SJCRH30 (cell line): ENCODE measurements at places on chromosomes 6 and 20. TPM values are rescaled to one million over a fixed set of nuclear protein-coding genes. Genes with fewer than 3 reads are reported as not detected.

DNA sequence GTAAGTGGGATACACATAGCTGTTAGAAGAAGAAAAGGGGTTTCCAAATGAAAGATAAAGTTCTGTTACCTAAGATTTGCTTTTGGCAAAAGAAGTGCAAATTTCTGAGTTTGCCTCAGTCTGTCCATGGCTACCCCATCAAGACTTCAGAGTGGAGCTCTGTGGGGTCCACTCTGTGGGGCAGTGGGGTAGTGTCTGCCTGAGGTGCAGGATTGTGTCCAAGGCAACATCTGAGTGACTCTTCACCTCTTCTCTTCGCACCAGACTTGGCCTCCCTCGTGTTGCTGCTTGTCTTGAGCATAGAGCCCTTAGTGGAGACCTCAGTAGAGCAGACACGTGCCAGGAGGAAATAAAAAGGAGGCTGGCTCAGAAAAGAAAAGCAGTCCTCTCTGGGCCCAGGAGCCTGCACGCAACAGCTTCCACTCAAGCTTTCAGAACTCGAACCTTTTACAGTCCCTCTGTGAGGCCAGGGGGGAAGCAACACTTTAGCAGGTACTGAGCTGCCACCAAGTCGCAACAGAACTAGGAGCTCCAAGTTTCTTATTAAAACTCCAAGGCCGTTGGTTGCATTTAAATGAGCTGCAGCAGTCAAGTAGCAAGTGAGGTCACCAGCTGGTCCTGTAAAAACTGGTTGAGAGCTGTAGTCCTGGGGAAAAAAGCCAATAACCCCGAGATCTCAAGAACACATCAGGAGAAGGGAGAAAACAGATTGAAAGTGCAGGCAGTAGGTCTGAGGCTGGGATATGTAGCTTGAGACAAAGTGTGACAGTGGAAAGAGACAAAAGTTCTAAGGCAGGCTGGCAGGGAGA, 413.5 kb downstream of the CDC5L start:
- peak overlapping the region; percentile 40 for H3K27ac ChIP-seq
- H3K27me3 ChIP-seq, result no peaks in the 10 kb centered on the region
- H3K4me3 ChIP-seq, result no peak overlapping the region
- DNase-seq, result peak; percentile 18

- no peak overlapping the region for H3K27ac ChIP-seq
- no peak for DNase-seq
- no peak overlapping the region for H3K4me3 ChIP-seq
- no peaks in the 10 kb centered on the region for H3K4me1 ChIP-seq
These were observed 71.5 kb upstream of the RIPOR2 start for GRCh38 chr6:25007269-25007699.

GRCh38 chr20:58637466-58638213, 13.4 kb upstream of the STX16 start:
- peaks cover 9% of the 10 kb centered on the region for H3K27me3 ChIP-seq
- H3K36me3 ChIP-seq, result no peaks in the 10 kb centered on the region
- H3K4me3 ChIP-seq, result no peak overlapping the region
- H3K4me1 ChIP-seq, result peaks cover 15% of the 10 kb centered on the region; the same call in 1 of the 2 replicates
- no peak overlapping the region for H3K27ac ChIP-seq

DNA sequence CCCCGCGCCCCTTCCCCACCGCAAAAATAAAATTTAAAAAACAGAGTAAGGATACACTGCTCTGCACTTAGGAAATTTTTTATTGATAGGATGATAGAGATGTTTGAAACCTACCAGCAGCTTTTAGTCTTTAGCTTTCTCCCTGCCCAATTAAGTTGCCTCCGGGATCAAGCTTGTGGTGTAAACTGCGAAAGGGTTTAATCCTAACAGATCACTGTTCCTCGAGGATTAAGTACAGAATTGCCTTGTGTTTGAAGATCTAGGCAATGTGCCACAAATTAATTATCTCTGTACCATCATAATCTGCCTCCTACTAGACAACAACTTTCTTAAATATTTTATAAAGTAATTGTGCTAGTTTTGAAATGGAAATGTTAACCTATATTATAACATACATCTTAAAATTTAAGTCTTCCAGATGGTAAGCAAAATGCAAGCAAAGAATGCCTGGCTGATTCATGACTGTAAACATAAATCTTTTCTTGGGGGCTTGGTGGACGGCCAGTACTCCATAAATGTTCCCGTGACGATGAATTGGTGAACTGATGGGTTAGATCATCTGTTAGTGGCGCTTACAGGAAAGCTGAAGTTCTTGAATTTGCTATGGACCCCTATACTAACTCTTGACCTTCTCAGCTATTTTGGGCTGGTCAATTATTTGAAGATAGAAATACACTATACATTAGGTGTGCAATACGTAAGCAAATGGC, 58.0 kb upstream of the ARHGAP18 start:
- H3K4me3 ChIP-seq, result peak overlapping the region; percentile 60
- peaks cover 20% of the 10 kb centered on the region for H3K4me1 ChIP-seq
- peak overlapping the region; percentile 89 for H3K27ac ChIP-seq
- no peaks in the 10 kb centered on the region for H3K27me3 ChIP-seq
- no peaks in the 10 kb centered on the region for H3K36me3 ChIP-seq

DNA sequence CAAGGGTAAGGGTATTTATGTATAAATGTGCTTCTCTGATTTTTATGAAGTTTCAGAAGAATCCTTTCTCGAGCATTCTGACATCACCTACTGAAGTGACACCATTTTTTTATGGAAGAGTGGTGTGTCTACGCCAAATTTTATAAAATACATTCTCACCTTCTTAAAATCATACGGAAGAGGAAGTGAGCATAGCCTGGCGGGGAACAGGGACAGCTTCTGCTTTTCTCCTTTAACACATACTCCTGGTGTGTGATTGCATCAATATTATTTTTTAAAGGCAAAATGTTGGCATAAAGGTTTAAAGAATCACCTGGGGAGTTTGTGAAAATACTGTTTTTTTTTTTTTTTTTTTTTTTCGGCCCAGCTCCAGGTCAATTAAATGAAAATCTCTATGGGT, 733.6 kb upstream of the MAN1A1 start:
- no peaks in the 10 kb centered on the region for H3K4me1 ChIP-seq
- no peak for DNase-seq
- no peaks in the 10 kb centered on the region for H3K36me3 ChIP-seq
- no peak overlapping the region for H3K27ac ChIP-seq
- H3K4me3 ChIP-seq, result no peak overlapping the region

DNA sequence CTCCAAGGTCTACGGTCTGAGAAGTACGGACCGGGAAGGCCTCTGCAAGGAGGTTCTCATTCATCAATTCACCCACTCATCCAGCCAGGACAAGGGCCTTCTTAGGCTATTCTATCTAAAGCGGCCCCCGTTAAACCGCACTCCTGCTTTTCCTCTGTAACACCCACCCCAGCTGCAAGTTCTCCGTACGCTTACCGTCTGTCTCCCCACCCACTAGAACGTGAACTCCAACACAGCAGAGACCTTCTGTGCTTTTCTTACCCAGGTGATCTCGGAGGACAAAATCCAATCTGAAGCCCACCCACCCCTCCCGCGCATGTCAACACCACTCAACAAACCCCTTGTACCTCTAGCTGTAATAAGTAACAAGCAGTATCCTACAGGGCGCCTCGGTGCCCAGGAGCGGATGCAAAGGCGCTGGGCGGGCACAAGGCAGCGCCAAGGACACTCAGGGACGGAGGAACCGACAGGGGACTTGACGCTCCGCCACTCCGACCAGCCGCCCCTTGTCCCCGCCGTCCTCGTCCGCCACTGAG, 351 bp downstream of the AURKA start:
- peak overlapping the region; percentile 89 for H3K4me3 ChIP-seq
- no peak for DNase-seq
- peaks cover 17% of the 10 kb centered on the region for H3K4me1 ChIP-seq
- H3K27ac ChIP-seq, result peak overlapping the region; percentile 75
- H3K27me3 ChIP-seq, result no peaks in the 10 kb centered on the region

DNA sequence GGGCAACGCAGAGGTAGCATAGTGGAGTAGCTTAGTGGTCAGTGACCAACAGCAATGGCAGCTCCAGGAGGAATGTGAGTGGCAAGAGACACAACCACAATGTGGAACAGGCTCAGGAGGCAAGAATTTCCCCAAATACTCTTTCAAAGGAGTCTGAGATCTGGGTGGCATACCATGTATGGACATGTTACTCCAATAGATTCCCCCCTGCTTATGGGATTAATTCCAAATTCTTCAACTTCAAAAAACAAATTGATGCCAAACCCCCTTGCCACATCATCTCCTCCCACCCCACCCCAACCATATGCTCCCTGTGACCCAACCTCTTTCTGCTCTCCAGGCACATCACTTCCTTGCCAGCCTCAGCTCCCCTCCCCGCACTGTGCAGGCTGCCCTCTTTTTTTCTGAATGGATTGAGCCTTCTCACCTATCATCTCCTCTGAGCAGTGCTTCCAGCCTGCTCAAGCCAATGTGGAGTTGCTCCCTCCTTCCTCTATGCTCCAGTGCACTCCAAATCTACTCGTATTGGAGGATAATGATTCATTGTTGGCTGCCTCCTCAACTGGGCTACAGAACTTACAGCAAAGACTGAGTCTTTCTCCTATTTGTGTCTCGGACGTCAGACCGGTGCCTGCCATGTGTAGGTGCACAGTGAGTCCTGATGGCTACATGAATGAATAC, 93.0 kb upstream of the CEP85L start:
- H3K36me3 ChIP-seq, result no peaks in the 10 kb centered on the region
- H3K4me1 ChIP-seq, result peaks cover 48% of the 10 kb centered on the region
- no peak overlapping the region for H3K4me3 ChIP-seq
- H3K27ac ChIP-seq, result no peak overlapping the region
- peak; percentile 15 for DNase-seq
- no peaks in the 10 kb centered on the region for H3K27me3 ChIP-seq

- no peaks in the 10 kb centered on the region for H3K4me1 ChIP-seq
- DNase-seq, result no peak
- H3K36me3 ChIP-seq, result peaks cover 9% of the 10 kb centered on the region
- no peak overlapping the region for H3K27ac ChIP-seq
These were observed 21.2 kb upstream of the MAPK13 start for GRCh38 chr6:36109092-36109491.

- DNase-seq, result no peak
- no peaks in the 10 kb centered on the region for H3K27me3 ChIP-seq
- no peaks in the 10 kb centered on the region for H3K36me3 ChIP-seq
- no peak overlapping the region for H3K27ac ChIP-seq
- H3K4me3 ChIP-seq, result no peak overlapping the region
- no peaks in the 10 kb centered on the region for H3K4me1 ChIP-seq
These were observed 38.7 kb downstream of the SYNE1 start for GRCh38 chr6:152598421-152598820.

GRCh38 chr6:130457605-130458004, 91.8 kb downstream of the TMEM200A start:
- no peaks in the 10 kb centered on the region for H3K36me3 ChIP-seq
- H3K27me3 ChIP-seq, result no peaks in the 10 kb centered on the region
- no peak for DNase-seq
- no peak overlapping the region for H3K4me3 ChIP-seq

DNA sequence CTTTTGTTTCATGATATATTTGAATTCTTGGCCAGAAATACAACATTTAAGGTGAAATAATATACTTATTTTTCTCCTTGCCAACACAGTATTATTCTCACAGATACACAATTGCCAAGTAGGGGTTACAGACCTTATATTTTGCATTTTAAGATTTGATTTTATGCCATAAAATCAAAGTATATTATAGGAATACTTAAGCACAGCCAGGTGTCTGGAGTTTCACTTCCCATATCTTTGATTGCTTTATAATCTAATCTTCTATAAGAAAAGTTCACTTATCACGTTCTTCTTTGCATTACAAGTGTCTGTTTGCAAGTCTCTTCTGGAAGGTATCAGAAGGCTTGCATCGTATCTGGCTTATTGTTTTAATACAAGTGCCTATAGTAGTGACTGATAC, 327.7 kb upstream of the MANEA start:
- no peaks in the 10 kb centered on the region for H3K36me3 ChIP-seq
- H3K4me1 ChIP-seq, result no peaks in the 10 kb centered on the region
- DNase-seq, result no peak
- H3K27me3 ChIP-seq, result no peaks in the 10 kb centered on the region

DNA sequence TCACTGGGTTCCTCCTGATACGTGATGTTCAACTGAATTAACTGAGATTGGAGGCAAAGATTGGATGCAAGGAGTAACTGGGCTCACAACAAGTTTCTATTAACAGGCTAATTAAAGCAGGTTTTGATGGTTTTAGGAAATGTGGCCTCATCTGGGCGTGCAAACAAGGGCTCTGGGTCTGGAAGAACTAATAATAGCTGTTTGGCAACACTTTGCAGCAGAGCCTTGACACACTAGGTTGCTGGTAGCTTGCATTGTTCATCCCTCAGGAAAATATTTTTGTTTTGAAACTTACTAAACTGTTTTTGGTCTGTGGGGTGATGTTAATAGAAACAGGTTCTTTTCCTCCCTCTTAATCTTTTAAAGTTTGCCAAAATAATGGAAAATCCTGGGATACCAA, 117.2 kb upstream of the CD93 start:
- peaks cover 20% of the 10 kb centered on the region for H3K4me1 ChIP-seq
- H3K36me3 ChIP-seq, result no peaks in the 10 kb centered on the region
- no peak overlapping the region for H3K4me3 ChIP-seq

- H3K27ac ChIP-seq, result no peak overlapping the region
- no peak overlapping the region for H3K4me3 ChIP-seq
- no peaks in the 10 kb centered on the region for H3K27me3 ChIP-seq
- H3K4me1 ChIP-seq, result no peaks in the 10 kb centered on the region
- H3K36me3 ChIP-seq, result no peaks in the 10 kb centered on the region; the same call in 1 of the 2 replicates
These were observed 343.9 kb downstream of the ZFAND3 start for GRCh38 chr6:38163186-38164130.

DNA sequence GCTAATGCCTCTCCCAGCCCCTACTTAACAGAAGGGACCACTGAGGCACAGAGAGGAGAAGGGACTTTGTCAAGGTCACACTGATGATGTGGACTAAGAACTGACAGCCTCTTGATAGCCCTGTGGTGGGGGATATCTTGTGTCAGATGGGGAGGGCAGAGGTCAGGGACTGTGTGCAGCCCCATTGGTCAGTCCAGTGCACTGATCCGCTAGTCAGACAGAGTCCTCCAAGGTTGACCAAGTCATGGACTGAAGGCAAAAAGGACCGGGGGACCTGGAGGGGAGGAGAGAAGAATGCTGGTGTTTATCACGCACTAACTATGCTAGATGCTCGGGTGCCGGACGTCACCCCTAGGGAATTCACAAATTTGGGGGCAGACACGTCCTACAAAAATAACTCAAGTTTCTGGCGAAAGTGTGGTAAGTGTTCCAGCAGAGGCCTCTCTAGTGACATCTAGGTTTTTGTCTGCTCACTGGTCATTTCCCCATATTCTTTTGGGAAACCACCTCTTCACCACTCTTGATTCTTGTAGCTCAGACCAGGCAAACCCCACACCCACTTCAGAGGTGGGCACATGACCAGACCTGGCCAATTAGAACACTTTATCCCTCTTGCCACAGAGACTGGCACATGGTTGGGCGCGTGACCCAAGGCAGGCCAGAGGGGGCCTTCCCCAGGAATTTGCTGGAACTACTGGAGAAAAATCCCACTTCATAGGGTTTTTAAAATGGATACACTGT, 21.0 kb downstream of the TCF15 start:
- peak; percentile 17 for DNase-seq
- H3K27me3 ChIP-seq, result no peaks in the 10 kb centered on the region
- H3K4me3 ChIP-seq, result no peak overlapping the region
- no peaks in the 10 kb centered on the region for H3K36me3 ChIP-seq
- H3K4me1 ChIP-seq, result no peaks in the 10 kb centered on the region
- no peak overlapping the region for H3K27ac ChIP-seq

The ENPP5 gene
- total RNA-seq, result not detected in 2 replicates

The SALL4 gene
- total RNA-seq, result not detected in 2 replicates

The PGBD1 gene
- 9.7 and 11.2 TPM in 2 replicates for total RNA-seq

The BPIFA1 gene
- total RNA-seq, result not detected in 2 replicates

The SLC22A7 gene
- total RNA-seq, result not detected in 2 replicates

The LY6G6D gene
- total RNA-seq, result not detected in 2 replicates

The ZNF391 gene
- 0.08 and 0.18 TPM in 2 replicates for total RNA-seq

The ZSCAN23 gene
- 1.1 and 2.3 TPM in 2 replicates for total RNA-seq

The ZBTB9 gene
- 9.0 and 11.4 TPM in 2 replicates for total RNA-seq

The NR2E1 gene
- total RNA-seq, result 0.13 and 0.22 TPM in 2 replicates
